ENCODE measurements at places on chromosomes 5 and 9. TPM values are rescaled to one million over a fixed set of nuclear protein-coding genes. Genes with fewer than 3 reads are reported as not detected.

DNA sequence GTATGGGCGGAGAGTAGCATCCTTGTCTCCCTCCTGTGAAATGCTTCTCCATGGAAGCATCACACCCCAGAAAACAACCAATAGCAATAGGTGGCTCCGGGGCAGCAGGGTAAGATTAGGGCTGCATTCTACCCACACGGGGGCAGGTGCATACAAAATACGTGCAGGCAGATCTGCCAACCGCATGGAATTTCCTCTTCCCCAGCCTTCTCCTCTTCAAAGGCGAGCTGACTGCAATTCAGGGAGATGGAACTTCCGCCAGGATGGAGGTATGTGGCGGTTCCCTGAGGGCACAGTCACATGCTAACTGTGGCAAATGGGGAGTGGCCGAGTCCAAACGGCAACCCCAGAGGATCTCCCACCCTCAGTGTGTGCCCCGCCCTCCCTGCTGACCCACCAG is 81.5 kb downstream of the LMNB1 start:
- H3K4me3 ChIP-seq, result no peak overlapping the region
- H3K4me1 ChIP-seq, result no peaks in the 10 kb centered on the region

GRCh38 chr9:129868872-129869486 is 33.7 kb downstream of the USP20 start:
- H3K4me1 ChIP-seq, result no peaks in the 10 kb centered on the region
- H3K4me3 ChIP-seq, result no peak overlapping the region
- no peaks in the 10 kb centered on the region for H3K36me3 ChIP-seq

- H3K4me3 ChIP-seq, result no peak overlapping the region
- H3K36me3 ChIP-seq, result no peaks in the 10 kb centered on the region
- no peak for DNase-seq
- H3K4me1 ChIP-seq, result peaks cover 11% of the 10 kb centered on the region
- H3K27me3 ChIP-seq, result no peaks in the 10 kb centered on the region
These were observed 20.7 kb downstream of the UBAP2 start for GRCh38 chr9:34027845-34028574.

- H3K36me3 ChIP-seq, result no peaks in the 10 kb centered on the region
- no peak overlapping the region for H3K27ac ChIP-seq
- H3K4me1 ChIP-seq, result peaks cover 20% of the 10 kb centered on the region
- peaks cover 7% of the 10 kb centered on the region for H3K27me3 ChIP-seq
These were observed 964 bp upstream of the COL5A1 start for GRCh38 chr9:134640506-134641172.

GRCh38 chr5:78659114-78659513 is 10.5 kb upstream of the LHFPL2 start:
- DNase-seq, result no peak
- H3K36me3 ChIP-seq, result no peaks in the 10 kb centered on the region
- H3K27ac ChIP-seq, result no peak overlapping the region
- no peaks in the 10 kb centered on the region for H3K27me3 ChIP-seq
- no peak overlapping the region for H3K4me3 ChIP-seq

- peak overlapping the region; percentile 97 for H3K27ac ChIP-seq
- H3K36me3 ChIP-seq, result no peaks in the 10 kb centered on the region
- H3K4me1 ChIP-seq, result peaks cover 50% of the 10 kb centered on the region
These were observed 1.6 kb downstream of the CSNK1A1 start for GRCh38 chr5:149549461-149550267.

DNA sequence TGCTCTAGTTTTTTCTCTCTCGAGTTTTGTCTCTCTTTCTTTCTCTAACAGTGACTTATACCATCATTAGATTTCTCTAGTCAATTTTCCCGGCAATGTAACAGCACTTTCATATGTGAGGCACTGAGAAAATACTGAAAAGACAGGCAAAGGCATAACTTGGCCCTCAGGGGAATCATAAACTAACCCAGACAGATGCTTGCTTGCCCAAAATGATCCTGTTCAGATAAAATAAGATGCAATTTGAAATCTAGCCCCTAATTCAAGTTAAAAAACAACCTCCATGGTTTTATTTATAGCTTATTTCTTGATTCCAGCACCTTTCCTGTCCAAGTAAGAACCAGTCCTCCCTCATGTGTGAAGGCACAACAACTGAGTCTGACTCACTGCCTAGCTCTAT is 294.6 kb downstream of the GAS1 start:
- no peak overlapping the region for H3K27ac ChIP-seq
- DNase-seq, result no peak
- no peaks in the 10 kb centered on the region for H3K27me3 ChIP-seq
- H3K4me1 ChIP-seq, result no peaks in the 10 kb centered on the region
- H3K4me3 ChIP-seq, result no peak overlapping the region

The AMACR gene
- 7.3 TPM for total RNA-seq

The NRG2 gene
- 5.6 TPM for total RNA-seq

The SLC1A3 gene
- total RNA-seq, result 11.2 TPM
